ENCODE measurements at places on chromosomes 5 and 9.

GRCh38 chr5:151270599-151270998 lies 17.6 kb downstream of the GM2A start:
- no peak for DNase-seq

GRCh38 chr9:127395497-127396252 lies 1.3 kb upstream of the SLC2A8 start:
- no peak for DNase-seq

DNA sequence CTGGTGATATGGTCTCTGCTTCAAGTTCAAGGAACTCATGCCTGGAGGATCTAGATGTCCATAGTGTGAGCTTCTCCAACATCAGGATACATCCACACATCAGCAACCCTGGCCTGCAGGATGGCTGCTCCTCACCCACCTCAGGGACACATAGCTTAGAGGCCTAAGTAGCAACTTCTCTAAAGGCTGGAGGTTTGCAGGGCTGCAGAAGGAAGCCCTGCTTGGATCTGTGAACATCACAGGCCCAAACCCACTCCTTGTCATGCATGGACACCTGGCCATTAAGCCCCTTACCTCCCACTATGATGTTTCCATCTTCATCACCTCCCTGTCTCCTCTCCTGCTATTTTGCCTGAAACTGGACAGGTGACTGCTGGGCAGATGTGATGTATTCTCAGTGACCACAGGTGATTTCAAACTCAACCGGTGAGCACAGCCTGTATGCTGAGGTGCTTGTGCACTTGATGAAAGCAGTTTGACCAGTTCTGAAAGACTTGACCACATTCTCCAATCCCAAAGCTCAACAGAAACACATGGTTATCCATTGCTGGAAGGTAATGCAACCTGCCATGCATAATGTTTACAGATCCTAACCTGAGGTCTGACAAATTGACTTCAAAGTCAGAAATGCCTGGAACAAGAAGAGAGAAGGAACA lies 205.2 kb downstream of the FSTL4 start:
- DNase-seq, result no peak

- DNase-seq, result no peak
These were observed 17.7 kb downstream of the DHX29 start for GRCh38 chr5:55289808-55290207.

GRCh38 chr9:17394881-17395510 lies 183.9 kb upstream of the SH3GL2 start:
- DNase-seq, result no peak

DNA sequence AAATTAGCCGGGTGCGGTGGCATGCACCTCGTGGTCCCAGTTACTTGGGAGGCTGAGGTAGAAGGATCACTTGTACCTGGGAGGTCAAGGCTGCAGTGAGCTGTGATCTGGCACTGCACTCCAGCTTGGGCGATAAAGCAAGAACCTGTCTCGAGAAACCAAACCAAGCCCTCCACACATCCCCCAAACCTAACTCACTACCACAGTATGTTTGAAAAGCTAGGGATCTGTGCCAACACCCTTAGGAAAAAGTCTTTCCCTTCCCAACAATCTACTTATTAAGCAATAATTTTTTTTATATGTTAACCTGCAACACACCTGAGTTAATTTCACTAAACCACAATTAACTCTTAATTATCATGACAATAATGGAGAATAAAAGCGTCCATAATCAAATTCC lies 2.2 kb downstream of the UBTD2 start:
- DNase-seq, result no peak

GRCh38 chr9:90044710-90045151 lies 439.9 kb downstream of the GADD45G start:
- DNase-seq, result no peak

GRCh38 chr9:135703726-135704125 lies 1.7 kb downstream of the KCNT1 start:
- DNase-seq, result no peak

- DNase-seq, result peak; percentile 18
These were observed 482 bp downstream of the CD14 start for GRCh38 chr5:140632366-140633020.

- no peak for DNase-seq
These were observed 30.4 kb upstream of the DMRT1 start for GRCh38 chr9:811106-811531.

DNA sequence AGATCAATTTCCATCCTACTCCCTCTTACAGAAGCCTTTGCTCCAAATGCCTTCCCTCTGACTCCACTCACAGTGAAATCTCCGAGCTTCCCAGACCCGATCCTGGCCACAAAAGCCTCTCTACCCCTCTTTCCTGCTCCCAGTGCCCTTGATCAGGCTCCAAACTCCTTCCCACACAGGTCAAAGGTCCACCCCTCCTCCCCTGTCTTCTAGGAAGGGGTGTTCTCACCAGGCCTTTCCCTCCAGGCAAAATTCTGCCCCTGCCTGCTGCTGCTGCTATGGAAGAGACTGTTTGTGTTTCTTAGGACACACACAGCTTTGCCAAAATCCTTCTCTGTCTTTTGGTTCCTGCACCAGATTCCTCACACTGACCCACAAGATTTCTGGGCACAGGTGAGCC lies 85.8 kb upstream of the ALDH1A1 start:
- DNase-seq, result no peak

GRCh38 chr9:19162956-19163355 lies 35.7 kb upstream of the PLIN2 start:
- DNase-seq, result no peak

DNA sequence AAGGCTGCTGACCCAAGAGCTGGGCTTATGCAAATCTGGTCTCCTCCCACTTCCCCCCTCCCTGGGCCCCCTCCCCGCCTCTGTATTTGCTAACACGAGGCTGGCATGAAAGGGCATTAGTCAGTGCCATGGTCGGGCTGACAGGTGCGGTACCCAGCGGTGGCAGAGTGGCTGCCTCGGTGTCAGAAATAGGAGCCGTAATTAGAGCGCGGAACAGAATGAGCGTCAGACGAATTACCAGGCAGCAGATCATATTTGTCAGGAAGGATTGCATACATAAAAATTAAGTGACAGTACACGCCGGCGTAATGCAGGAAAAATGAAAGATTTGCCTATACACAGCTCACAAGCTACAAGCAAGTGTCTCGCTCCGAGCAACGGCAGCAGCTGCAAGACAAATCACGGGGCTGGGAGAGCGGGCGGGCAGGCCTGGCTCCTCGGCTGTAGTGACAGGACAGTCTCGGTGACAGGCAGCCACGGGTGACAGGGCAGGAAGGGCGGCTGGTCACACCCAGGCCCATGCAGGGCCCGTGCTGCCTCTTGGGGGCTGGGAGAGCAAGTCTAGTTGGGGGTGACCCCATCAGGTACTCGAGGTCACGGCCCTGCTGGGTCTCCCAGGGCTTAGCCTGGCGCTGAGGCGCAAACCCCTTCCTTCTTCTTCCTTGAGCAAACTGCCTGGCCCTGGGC lies 72.4 kb downstream of the NEK6 start:
- DNase-seq, result no peak

DNA sequence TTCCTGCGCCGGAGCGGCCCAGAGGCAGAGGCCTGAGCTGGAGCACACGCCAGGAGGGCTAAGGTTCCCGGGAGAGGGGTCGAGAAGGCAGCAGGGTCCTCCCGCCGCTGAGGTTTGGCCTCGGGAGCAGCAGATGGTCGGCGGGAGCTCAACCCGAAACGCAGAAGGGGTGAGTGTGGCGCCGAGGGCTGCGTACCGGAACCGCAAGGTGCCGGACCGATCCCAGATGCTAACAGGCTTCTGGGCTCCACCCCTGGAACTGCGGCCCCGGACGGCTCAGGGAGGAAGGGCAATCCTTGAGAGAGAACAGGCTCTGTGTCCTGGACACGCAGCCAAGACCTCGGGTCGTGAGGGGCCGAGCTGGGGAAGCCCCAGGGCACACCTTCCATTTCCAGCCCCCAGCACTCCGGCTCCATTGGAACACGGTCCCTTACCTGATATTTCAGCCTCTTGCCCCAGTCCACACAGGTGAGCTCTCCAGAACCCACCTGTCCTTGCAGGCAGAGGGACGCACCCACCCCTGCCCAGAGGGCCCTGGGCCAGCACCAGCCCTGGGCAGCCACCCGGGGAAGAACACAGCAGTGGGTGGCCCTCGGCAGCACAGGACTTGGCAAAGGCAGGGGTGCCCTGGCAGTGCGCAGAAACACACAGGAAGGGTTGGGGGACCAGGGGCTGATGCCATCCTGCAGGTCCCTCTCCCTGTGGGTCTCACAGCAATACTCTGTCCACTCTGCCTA lies 1.4 kb downstream of the LHX3 start:
- DNase-seq, result no peak

GRCh38 chr5:7405277-7405676 lies 9.3 kb downstream of the ADCY2 start:
- DNase-seq, result no peak

- DNase-seq, result no peak
These were observed 313.0 kb downstream of the CETN3 start for GRCh38 chr5:90096415-90097081.

DNA sequence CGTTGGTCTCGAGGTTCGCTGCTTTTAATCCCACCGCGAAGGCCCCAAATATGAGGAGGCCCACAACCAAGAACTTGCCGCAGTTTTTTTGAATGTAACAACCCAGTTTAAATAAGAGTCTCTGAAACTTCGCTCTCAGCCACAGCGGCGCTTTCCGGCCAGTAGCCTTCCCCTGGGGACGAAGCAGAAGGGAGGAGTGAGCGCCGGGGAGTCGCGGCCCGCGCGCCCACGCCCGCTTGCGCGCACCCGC lies 10.4 kb downstream of the PTCH1 start:
- no peak for DNase-seq

DNA sequence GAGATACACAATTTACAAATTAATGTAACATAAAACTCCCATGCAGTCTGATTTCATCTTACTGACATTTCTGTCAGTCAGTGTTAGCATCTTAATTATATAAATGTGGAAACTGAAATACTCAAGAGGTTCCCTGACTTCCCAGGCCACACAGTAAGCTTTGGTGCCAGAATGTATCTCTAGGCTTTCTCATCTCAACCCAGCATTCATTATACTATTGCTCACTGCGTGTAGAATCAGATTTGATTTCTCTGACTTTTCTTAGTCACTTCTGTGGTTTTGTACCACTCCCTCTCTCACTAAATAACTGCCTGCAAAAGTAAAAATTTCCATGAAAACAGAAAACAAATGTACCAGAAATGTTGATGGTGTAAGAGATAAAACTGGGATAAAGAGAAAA lies 31.7 kb upstream of the CDKN2B start:
- DNase-seq, result no peak

GRCh38 chr9:125374443-125375309 lies 113.0 kb downstream of the GAPVD1 start:
- peak; percentile 16 for DNase-seq

DNA sequence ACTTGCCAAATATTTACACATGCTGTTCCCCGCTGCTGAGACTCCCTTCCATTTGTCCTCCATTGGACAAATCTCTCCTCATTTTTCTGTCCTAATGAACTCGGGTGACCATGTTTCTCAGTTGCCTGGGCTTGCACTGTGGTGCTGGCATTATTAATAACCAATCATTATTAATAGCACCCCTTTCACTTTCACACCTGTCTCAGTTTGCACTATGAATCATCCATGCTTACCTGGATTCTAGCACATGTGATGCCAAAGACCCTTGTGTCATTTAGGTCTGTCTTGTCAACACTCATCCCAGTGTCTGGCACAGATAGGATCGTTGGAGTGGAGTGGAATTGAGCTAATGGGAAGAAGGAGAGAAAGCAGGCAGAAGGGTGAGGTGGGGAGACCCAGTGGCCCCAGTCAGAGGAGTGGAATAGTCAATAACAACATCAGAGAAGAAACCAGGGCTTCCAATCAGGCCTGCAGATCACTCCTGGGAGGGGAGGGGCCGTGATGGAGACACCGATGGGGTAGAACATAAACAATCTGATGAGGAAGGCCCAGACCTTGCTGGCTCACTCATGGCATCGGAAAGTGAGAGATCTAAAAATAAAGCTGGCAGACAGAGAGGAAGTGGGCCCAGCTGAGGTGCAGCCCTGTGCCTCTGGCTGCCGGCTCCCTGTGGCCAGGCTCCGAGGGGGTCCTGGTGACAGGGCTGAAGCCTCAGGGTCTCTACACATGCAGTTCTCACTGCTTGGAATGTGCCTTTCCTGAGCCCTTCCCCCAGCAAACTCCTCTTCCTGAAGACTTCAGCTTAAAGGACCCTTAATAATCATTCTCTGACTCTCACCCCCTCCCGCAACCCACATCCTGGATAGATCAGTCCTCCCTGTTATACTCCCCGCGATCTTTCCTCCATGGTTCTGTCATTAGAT lies 33.5 kb upstream of the CRB2 start:
- DNase-seq, result peak; percentile 25

GRCh38 chr9:33950371-33950770 lies 98.3 kb downstream of the UBAP2 start:
- DNase-seq, result no peak

DNA sequence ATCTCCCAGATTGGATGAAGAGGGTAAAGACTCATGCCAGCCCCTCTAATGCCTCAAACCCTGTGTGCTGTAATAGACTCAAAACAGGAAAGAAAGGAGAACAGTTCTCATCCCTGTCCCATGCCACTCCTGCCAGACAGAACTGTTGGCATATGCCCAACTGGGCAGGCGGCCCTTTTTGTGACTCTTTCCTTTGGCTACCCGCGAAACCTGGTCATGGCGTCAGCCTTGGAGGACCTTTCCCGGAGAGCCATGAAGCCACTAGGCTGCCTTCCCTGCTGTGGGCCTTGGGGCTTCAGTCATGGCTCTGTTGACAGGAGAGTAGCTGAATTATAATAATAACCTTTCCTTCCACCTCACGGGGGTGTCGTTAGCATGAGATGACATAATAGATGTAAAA lies 75.9 kb upstream of the SEMA6A start:
- no peak for DNase-seq

DNA sequence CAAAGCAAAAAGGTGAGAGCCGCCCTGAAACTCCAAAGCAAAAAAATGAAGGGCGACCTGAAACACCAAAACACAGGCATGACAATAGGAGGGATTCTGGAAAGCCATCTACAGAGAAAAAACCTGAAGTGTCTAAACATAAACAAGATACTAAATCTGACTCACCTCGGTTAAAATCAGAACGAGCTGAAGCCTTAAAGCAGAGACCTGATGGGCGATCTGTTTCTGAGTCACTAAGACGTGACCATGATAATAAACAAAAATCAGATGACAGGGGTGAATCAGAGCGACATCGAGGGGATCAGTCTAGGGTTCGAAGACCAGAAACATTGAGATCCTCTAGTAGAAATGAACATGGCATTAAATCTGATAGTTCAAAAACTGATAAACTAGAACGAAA lies 108.8 kb downstream of the NIPBL start:
- DNase-seq, result no peak

DNA sequence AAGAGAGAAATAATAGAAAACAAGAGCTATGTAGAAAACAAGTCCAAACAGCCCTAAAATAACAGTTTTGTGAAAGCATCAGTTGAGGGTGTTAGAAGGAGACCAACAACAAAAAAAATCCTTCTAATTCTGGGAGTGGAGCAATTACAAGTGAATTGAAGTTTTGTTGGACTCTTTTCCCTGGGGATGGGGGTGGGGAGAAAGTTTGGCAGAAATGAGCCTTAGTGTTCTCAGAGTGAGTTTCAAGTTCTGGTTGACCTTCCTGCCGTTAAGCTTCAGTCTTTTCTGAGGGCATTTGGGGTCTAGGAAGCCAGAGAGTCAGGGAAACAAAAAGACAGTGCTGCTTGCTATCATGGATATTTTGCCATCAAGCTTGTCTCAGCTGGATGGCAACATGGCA lies 106.3 kb upstream of the TRIM32 start:
- no peak for DNase-seq

Measured in effector memory CD4-positive, alpha-beta T cell (primary cell).